Inflammatory macrophage treated with lipopolysaccharide for 1 hour (primary cell): ENCODE measurements at places on chromosomes 6 and 20.
A peak's percentile ranks its signal among the peaks of the same experiment; 100 is the strongest.

DNA sequence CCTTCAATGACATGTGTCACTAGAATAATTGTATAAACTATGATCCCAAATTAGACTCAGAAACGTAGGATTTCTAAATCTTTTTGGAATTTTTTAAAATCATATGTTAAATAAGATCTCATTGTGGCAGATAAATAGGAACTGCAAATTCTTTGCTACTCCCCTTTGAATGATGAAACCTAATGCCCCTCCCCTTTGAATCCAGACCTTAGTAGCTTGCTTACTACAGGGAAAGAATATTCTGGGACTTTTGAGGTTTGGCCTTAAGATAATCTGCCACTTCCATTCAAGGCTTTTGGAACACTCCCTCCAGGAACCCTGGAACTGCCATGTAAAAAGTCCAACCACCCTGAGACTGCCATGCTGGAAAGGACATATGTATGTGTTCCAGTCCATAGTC lies 7.1 kb downstream of the TDP2 start:
- DNase-seq = peak; percentile 73

DNA sequence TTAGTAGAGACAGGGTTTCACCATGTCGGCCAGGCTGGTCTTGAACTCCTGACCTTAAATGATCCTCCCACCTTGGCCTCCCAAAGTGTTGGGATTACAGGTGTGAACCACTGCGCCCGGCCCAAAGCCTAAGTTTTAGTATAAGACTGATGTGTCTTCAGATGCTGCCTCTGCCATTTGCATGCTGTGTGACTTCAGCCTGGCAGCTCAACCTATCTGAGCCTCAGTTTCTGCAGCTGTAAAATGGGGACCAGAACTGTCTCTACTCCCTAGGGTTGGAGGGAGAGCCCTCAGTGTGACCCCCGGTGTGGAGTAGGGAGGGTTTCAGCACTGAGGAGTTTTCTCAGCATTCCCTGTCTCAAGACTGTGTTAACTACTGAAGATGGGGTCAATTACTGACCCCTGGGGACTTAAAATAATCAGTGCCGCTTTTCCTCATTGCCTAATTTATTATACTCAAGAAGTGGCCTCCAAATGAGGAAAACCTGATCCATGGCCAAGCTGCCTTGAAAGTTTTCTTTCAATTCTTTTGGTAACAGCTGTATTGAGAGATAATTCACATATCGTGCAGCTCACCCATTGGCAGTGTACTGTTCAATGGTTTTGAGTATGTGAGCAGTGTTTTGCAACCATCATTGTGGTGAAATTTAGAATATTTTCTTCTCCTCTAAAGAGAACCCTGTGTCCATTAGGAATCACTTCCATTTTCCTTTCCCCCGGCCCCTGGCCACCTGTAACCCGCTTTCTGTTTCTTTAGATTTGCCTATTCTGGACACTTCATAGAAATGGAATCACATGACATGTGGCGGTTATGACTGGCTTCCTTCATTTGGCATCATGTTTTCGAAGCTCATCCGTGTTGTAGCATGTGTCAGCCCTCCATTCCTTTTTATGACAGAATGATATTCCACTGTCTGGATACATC lies 64.8 kb downstream of the PHACTR3 start:
- DNase-seq = no peak

GRCh38 chr6:161682982-161683381 lies 409.1 kb upstream of the AGPAT4 start:
- no peak for DNase-seq

DNA sequence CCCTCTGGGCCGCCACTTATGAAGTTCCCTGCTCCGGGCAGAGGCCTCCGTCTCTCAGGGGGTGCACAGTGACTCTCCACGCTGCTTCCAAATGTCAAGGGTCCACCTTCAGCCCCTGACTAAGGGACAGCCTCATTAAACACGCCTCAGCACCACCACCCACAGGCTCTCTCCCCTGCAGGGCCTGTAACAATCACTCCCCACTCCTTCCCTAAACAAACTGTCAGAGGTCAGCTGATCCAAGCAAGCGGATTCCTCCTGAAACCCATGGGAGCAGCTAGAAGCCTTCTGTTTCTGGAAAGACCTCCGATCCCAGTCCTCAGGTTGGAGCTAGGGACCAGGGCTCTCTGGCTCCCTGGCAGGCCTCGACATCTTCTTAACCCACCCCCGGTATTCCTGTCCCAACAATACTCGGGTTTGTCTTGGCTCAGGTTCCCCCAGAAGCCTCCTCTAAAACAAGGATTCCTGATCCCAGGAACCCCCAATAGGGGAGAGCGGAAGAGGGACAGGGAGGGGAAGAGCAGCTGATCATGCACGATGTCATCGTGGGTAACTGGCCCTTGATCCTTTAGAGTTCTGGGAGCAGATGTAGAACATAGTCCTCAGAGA lies 181.0 kb downstream of the ZNF217 start:
- no peak for DNase-seq

GRCh38 chr6:16752206-16752866 lies 8.9 kb downstream of the ATXN1 start:
- DNase-seq = peak; percentile 97

GRCh38 chr6:63458480-63459115 lies 113.7 kb upstream of the LOC128125822 start:
- no peak for DNase-seq

DNA sequence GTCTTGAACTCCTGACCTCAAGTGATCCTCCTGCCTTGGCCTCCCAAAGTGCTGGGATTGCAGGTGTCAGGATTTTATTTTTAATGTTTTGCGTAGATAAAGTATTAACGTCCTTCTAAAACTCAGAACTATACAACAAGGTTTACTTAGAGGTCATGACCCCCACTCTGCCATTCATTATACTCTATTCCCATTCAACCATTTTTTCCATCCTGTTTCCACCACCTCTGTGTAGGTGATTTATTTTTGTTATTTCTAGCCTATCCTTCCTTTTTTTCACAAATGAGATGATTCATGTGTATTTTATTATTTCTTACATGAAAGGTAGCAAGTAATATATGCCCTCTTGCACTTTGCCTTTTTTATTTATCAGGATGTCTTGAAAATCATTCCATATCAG lies 138.1 kb downstream of the FARS2 start:
- DNase-seq = no peak

DNA sequence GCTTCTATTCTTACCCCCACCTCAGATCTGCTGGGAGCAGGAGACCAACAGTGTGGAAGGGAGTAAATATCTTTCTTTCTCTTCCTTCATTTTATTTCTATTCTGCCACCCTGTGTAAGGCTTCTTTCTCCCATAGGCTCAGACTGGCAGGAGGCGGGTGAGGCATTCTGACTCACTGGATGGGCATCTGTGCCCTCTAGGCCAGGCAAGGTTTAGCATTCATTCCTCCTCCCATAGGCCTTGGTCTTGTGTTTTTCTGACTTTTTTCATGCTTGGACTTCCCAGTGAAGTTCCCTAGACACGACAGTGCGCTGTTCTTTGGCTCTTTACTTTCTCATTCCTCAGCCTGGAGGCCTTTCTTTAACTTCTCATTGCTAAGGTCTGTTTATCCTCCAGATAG lies 235.2 kb downstream of the SYNE1 start:
- no peak for DNase-seq

GRCh38 chr20:40887105-40887504 lies 141.5 kb upstream of the TOP1 start:
- no peak for DNase-seq

DNA sequence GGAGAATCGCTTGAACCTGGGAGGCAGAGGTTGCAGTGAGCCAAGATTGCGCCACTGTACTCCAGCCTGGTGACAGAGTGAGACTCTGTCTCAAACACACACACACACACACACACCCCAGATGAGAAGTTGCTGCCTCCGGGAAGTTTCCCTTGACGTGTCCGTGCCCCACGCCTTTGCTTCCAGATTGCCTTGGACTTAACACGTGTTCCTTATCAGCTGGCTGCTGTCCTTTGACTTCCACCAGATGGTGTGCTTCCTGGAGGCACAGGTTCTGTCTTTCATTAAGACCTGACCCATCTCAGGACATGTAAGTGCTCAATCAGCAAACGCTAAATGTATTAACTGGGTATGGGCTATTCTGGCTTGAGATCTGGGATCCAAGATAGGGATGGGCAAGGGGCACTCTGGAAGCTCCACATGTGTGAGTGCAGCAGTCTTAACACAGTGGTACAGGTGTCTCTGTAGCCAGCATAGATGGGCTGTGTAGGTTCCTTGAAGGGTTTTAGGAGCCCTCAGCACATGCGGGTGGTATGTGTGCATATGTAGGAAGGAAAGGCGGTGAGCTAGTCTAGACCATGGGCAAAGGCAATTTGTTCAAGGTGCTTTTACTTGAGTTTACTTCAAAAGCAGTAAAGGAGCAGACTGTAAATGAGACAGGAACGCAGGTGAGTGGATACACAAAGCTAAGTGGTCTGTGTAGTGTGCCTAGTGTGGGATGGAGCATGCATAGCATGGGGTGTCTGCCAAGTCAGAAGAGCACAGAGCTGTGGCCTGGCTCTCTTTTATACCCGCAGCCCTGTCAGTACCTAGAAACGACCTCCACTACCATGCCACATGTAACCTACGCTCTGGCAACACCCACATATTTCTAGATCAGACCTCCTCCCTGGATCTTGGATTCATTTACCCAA lies 11.6 kb downstream of the PIGT start:
- DNase-seq = no peak

DNA sequence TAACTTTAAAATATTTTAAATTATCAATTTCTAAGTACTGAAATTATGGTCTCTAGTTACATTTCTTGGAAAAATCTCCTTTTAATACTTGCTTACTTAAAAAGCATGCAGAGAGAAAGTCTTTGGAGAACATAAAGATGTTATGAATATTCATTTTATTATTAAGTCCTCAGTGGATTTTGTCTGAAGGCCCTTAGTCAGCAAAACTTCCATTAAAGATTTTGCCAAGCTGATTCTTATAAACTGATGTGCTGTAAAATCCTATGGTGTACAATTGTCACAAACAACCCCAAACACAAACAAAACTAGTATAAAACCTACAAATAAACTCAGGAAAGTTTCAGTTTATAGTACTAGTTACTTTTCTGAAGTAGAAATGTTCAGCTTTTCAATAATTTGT lies 372.7 kb downstream of the MEI4 start:
- no peak for DNase-seq

DNA sequence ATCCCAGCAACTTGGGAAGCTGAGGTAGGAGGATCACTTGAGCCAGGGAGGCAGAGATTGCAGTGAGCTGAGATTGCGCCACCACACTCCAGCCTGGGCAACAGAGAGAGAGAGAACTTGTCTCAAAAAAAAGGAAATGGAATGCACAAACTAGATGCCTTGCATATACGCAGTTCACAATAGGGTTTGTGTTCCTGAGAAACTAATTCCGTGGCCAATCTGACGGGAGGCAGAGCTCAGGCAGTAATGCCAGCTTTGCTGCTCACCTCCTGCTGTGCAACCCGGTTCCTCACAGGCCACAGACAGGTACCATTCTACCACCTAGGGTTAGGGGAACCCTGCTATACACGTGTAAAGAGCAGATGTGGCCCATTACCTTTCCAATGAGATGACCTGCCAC lies 1.4 kb downstream of the CDK5RAP1 start:
- peak; percentile 36 for DNase-seq

DNA sequence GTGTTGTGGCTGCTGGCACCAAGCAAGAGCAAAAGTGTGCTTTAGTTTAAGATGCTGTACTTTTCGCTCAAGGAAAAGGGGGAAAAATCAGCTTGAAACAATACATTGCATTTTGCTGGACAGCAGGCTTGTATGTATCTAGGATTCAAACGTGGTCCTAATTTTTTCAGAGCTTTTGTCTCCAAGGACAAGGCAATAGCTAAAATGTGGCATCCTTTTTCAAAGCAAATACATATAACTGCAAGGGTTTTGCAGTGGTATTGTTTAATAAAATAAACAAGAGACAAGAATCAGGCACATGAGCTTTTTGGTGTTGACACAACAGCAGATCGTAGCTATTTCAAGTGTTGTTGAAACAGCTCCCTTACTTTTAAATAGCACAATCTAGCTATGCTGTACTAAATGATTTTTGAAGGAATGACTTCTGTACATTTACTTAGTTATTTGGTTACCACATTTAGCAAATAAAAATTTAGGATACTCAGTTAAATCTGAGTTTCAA lies 137.0 kb upstream of the HEY2 start:
- DNase-seq = no peak

DNA sequence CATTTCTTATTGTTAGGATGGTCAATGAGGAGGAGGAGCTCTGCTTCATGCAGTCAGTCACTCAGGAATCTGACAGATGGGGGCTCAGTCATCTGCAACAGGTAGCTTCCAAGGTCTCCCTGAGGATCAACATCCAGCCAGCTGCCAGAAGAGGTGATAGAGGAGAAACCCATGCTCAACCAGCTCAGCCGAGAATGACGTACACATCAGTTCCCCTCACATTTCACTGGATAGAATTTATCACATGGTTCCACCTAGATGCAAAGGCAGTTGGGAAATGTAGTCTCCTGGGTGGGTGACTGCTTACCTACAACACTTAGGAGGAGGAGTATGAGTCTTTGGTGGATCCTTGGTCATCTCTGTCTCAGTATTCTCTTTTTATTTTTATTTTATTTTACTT lies 144.5 kb downstream of the CEBPB start:
- no peak for DNase-seq

DNA sequence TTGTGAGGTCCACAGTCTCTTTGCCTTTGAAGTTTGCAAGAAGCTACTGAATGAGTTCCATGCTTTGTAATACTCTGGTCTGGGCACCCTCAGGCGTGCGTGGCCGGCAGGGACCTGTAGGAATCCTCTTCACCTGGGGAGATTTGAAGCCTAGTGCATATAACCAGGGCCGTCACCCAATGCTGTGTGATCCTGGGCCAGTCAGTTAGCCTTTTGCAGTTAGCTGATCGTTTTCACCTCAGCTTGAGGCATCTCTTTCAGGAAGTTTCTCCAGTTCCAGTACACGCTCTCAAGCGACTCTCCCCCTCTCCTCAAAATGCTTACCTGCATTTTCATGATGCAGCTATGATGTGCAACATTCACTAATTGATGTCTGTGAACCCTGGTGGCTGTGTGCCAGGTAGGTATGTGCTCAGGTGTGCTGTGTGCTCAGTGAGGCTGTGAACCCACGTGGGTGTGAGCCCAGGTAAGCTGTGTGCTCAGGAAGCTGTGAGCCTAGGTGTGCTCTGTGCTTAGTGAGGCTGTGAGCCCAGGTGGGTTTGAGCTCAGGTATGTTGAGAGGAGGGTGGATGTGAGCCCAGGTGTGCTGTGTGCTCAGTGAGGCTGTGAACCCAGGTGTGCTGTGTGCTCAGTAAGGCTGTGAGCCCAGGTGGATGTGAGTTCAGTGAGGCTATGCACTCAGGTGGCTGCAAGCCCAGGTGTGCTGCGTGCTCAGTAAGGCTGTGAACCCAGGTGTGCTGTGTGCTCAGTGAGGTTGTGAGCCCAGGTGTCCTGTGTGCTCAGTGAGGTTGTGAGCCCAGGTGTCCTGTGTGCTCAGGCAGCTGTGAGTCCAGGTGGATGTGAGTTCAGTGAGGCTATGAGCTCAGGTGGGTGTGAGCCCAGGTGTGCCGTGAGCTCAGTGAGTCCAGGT lies 120.4 kb downstream of the PHACTR3 start:
- DNase-seq = no peak

DNA sequence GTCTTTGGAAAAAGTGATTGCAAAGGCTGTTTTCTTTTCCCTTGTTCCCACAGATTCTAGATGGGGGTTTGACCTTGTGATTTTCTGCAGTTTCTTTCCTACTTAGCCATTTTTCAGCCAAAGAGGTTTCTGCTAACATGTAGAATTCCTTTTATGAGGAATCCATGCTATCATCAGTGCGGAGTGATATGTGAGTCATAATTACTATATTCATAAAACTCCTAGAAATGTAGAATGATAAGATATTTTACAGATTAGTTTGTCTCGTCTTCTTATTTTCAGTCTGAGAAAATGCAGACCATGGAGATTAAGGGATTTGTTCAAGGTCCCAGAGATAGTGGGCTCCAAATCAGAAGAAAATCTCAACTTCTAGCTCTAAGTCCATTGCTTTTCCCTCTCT lies 98.6 kb downstream of the KCNQ5 start:
- no peak for DNase-seq
